Neural crest cell (in vitro differentiated cells): ENCODE measurements at places on chromosomes 6 and 20. TPM values are rescaled to one million over a fixed set of nuclear protein-coding genes. Genes with fewer than 3 reads are reported as not detected.

The PIM1 gene
- 8.6 and 9.1 TPM in 2 replicates for total RNA-seq

The ADAT2 gene
- total RNA-seq, result 10.1 and 11.3 TPM in 2 replicates

The BACH2 gene
- total RNA-seq, result 13.1 and 13.5 TPM in 2 replicates

The PAX1 gene
- not detected in 2 replicates for total RNA-seq

The DEFB124 gene
- total RNA-seq, result not detected in 2 replicates

The SYNGAP1 gene
- 72.4 and 73.5 TPM in 2 replicates for total RNA-seq

The STX11 gene
- not detected in 2 replicates for total RNA-seq

The HSPA1L gene
- 1.5 and 1.8 TPM in 2 replicates for total RNA-seq

The IL17F gene
- total RNA-seq, result not detected in 2 replicates

The RIMS1 gene
- total RNA-seq, result 4.5 and 5.3 TPM in 2 replicates

The LRRN4 gene
- total RNA-seq, result not detected in 2 replicates

The HUS1B gene
- total RNA-seq, result 0.40 and 0.59 TPM in 2 replicates

The DEFB114 gene
- total RNA-seq, result not detected in 2 replicates

The ARHGAP18 gene
- 3.4 and 3.6 TPM in 2 replicates for total RNA-seq

The PLEKHG1 gene
- 25.7 and 27.6 TPM in 2 replicates for total RNA-seq

The EPPIN gene
- total RNA-seq, result not detected in 2 replicates

The RAET1L gene
- not detected in 2 replicates for total RNA-seq

The COL21A1 gene
- total RNA-seq, result not detected in 2 replicates

The MMP24 gene
- 2.8 and 2.9 TPM in 2 replicates for total RNA-seq

The C20orf144 gene
- 0.44 and 0.82 TPM in 2 replicates for total RNA-seq

The IL22RA2 gene
- not detected in 2 replicates for total RNA-seq

The PRSS16 gene
- 0.57 and 0.63 TPM in 2 replicates for total RNA-seq

The HLA-DMB gene
- 0.59 and 0.63 TPM in 2 replicates for total RNA-seq

The GRIK2 gene
- 10.5 and 11.0 TPM in 2 replicates for total RNA-seq

The SULF2 gene
- 18.5 and 22.9 TPM in 2 replicates for total RNA-seq

The PSMA7 gene
- 318 and 322 TPM in 2 replicates for total RNA-seq

The ANKRD66 gene
- total RNA-seq, result not detected in 2 replicates

The ROS1 gene
- total RNA-seq, result not detected in 2 replicates

The ETV7 gene
- total RNA-seq, result not detected in 2 replicates

The MYLK2 gene
- total RNA-seq, result 1.6 and 1.8 TPM in 2 replicates

The FAM135A gene
- 30.9 and 32.1 TPM in 2 replicates for total RNA-seq

The CST4 gene
- not detected in 2 replicates for total RNA-seq

The MATN4 gene
- total RNA-seq, result 0.18 TPM in 1 of 2 replicates, not detected in the other

The TBC1D32 gene
- 11.3 and 13.6 TPM in 2 replicates for total RNA-seq

The XKR7 gene
- total RNA-seq, result 4.5 and 4.9 TPM in 2 replicates

The CGA gene
- total RNA-seq, result not detected in 2 replicates

The PAK5 gene
- total RNA-seq, result 1.8 and 2.0 TPM in 2 replicates

The HDGFL1 gene
- not detected in 2 replicates for total RNA-seq

The IRF4 gene
- 0.30 TPM in 1 of 2 replicates, not detected in the other for total RNA-seq

The SAMD5 gene
- total RNA-seq, result 1.5 and 1.6 TPM in 2 replicates

The ELOVL2 gene
- total RNA-seq, result 12.8 and 13.8 TPM in 2 replicates

The ZC2HC1B gene
- total RNA-seq, result not detected in 2 replicates

The SOX12 gene
- 88.7 and 88.8 TPM in 2 replicates for total RNA-seq

The MYCT1 gene
- not detected in 2 replicates for total RNA-seq

The DYNLT1 gene
- total RNA-seq, result 117 and 118 TPM in 2 replicates

The CHRNA4 gene
- 5.4 and 6.3 TPM in 2 replicates for total RNA-seq

The CDC5L gene
- 36.2 and 39.0 TPM in 2 replicates for total RNA-seq

The PERP gene
- 3.0 and 3.3 TPM in 2 replicates for total RNA-seq

The AGPAT4 gene
- 37.6 and 41.3 TPM in 2 replicates for total RNA-seq

The CD24 gene
- total RNA-seq, result 333 and 352 TPM in 2 replicates
